ENCODE measurements at places on chromosomes 2 and 18.
A peak's percentile ranks its signal among the peaks of the same experiment; 100 is the strongest.

GRCh38 chr2:19409046-19409445 is 50.6 kb upstream of the OSR1 start:
- no peak for DNase-seq

GRCh38 chr2:142100139-142100873 is 30.5 kb downstream of the LRP1B start:
- no peak for DNase-seq

GRCh38 chr2:75065402-75066008 is 107.1 kb downstream of the POLE4 start:
- DNase-seq: no peak

GRCh38 chr2:66488946-66489345 is 54.0 kb downstream of the MEIS1 start:
- no peak for DNase-seq

- DNase-seq: peak; percentile 32
Measured at GRCh38 chr2:70123051-70123828, 36.0 kb downstream of the PCBP1 start.

- no peak for DNase-seq
Measured at GRCh38 chr2:158931572-158931971, 36.9 kb upstream of the TANC1 start.

DNA sequence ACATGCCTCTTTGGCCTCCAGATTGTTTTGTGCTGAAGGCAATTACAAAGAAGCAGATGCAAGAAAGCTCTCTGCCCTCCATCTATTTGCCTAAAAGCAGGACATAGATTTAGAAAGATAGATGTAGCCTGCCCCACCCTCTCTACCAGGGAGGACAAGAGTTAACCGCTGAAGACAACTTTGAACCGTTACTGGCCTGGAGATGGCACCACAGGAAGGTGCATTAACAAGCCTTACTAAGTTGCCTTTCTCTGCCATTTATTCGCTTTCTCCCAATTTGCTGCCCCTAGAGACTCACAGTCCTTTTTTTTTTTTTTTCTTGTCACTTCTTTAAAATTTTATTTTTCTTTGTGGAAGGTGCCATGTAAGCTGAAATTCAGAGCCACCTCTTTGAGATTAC is 28.8 kb upstream of the RMDN2 start:
- DNase-seq: no peak

All from anterior cingulate cortex (tissue), 58 donors.